Aorta (tissue), 5 donors: ENCODE measurements at places on chromosomes 11 and 22. TPM values are rescaled to one million over a fixed set of nuclear protein-coding genes. Genes with fewer than 3 reads are reported as not detected.

The OR11H1 gene
- total RNA-seq = not detected

The UBXN1 gene
- total RNA-seq = 84.1 TPM

DNA sequence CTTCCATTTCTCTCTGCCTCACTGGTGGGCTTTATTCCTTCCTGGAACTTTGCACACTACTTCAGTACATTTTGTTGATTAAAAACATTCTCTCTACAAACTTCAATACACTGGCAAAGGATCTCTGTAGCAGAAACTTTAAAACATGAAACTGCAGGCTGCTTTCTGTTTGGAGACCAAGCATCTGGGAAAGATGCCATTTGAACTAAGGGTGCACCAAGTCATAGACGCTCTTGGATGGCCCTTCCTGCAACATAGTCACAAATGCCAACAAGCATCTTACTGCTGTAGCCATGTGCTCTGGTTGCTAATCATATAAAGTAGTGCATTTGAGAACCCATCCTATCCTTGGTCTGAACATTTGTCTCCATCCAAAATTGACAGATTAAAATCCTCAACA, 56.4 kb downstream of the SNX19 start:
- no peak for DNase-seq

DNA sequence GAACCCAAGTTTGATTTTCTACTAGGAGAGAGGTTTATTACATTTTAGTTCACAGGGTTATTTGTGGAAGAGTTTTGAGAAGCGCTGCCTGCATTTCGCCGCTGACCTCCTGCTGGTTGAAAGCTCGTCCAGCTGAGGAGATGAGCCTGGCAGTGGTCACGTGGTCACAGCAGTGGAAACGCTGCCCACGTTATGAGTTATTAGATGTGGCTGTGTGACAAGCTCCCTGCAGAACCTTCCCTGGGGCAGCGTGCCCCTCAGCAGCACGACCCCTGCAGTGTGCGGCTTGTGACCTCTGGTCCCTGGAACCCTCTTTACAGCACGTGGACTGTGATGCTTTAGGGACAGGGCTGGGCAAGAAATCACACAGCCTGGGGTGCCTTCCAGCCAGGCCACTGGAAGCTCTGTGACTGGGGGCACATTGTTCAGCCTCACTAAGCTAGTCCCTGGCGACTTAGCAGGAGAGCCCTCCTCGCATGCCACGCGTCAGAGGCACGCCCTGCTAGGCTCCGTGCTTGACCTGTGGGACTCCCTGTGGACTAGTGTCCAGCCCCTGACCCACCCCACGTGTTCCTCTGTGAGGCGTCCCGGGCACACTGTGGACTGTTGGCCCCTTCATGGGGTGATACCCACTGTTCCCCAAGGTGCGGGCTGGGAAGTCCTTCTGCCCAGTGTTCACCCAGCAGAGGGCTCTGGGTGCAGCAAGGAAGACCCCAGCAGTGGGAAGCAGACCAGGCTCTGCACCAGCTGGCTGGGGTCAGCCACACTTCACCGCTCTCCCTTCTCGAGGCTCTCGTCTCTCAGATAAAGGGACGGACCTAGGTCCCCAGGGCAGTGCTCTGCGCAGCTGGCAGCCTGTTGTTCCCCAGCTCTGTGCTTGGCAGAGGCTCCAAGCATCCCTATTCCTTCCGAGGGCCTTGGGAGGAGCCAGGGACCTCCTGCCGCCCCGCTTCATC, 349.5 kb downstream of the TBC1D22A start:
- no peak for DNase-seq

The KCNJ5 gene
- 3.5 TPM for total RNA-seq

DNA sequence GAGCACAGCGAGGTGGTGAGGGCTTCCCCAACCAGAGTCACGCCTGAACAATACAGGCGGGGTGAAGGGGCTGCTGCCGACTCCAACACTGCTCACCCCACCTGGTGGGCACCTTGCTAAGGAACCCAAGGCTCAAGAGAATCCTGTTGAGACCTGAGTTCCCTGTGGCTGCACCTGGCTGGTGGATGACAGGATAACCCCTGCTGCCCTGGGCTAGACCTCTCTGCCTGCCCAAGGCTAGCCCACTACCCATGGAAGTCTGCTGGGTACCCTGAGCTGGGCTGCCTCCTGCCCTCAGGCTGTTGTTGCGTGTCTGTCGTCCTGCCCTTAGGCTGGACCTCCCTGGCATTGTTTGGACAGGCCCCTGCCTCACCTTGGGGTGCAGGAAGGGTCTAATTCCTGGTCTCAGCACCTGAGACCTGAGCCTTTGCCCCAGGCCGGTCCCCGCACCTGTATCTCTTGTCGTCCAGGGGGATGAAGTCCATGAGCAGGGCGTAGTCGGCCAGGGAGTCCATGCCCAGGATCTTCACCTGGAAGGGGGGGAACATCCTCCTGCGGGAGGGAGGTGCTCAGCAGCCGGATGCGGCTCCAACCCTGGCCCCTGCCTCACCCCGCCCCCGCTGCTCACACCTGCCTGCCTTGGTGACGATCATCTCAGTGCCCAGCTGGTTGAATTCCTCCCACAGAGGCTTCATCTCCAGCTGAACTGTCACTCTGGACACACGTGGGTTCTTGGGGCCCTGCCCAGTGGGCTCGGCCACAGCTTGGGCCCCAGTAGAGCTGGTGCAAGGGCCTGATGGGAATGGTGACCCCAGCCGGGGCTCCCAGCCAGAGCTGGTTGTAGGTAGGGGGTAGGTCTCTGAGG, 4.9 kb upstream of the NUDT8 start:
- no peak for DNase-seq

The BID gene
- total RNA-seq = 11.5 TPM

GRCh38 chr11:57460758-57461749, 726 bp downstream of the RTN4RL2 start:
- no peak for DNase-seq

GRCh38 chr11:125165111-125165842, 726 bp downstream of the PKNOX2 start:
- DNase-seq = peak; percentile 86

DNA sequence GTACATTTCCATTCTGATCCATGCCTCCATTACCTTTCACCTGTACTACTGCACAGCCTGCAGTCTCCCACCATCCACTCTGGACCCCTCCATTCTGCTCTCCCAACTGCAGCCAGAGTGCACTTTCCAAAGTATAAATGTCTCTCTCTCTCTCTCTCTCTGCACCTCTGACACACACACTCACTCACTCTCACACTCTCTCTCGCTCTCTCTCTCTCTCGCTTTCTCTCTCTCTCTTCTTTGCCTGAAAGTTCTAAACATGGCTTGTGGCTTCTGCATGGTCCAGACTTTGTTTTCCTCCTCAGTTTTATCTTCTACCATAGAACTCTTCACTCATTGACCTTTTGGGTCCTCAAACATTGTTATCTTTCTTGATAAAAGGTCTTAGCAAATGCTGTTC, 76.6 kb downstream of the WNT11 start:
- DNase-seq = no peak

The C22orf42 gene
- not detected for total RNA-seq

The TENM4 gene
- 4.7 TPM for total RNA-seq

- DNase-seq = no peak
These were observed 343.5 kb upstream of the B3GAT1 start for GRCh38 chr11:134755535-134755934.

The GRIA4 gene
- total RNA-seq = 3.7 TPM

The CST6 gene
- total RNA-seq = 14.0 TPM
